Frontal cortex (tissue), 4 donors: ENCODE measurements at places on chromosomes 7 and 10.

GRCh38 chr7:55438757-55439525, 73.8 kb downstream of the LANCL2 start:
- DNase-seq: no peak

DNA sequence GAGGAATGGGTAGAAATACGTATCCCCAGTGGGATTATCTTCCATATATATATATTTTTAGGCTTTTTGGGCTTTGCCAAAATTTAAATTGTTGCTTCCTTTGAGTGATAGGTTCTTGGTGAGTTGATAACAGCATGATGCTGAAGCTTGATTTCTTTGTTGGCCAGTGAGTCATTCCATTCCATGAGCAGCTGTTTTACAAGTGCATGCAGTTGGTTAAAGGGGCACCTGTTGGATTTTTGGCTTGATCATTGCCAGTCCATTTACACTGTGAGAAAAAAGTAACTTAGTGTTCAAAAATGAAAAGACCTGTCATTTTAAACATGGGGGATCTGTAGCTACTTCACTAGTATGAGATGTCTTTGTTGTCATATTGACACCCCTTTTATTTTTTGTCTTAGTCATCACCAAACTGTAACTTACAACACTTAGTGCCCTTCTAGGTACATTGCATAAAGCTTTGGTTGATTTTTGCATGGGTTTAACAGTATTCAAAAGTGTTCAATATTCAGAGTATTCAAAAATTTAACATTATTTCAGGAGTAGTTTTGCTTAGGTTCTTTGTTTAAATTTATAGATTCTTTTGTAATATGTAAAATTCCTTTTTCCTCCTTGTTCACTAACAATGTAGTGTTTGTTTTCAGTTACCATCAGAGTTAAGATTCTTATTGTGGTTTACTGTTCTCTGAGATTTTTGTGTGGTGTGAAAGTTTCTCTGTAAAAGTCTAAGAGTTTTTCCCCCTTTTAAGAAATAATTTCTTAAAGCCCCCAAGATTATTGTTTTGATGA, 8.8 kb downstream of the AKAP9 start:
- DNase-seq: no peak

DNA sequence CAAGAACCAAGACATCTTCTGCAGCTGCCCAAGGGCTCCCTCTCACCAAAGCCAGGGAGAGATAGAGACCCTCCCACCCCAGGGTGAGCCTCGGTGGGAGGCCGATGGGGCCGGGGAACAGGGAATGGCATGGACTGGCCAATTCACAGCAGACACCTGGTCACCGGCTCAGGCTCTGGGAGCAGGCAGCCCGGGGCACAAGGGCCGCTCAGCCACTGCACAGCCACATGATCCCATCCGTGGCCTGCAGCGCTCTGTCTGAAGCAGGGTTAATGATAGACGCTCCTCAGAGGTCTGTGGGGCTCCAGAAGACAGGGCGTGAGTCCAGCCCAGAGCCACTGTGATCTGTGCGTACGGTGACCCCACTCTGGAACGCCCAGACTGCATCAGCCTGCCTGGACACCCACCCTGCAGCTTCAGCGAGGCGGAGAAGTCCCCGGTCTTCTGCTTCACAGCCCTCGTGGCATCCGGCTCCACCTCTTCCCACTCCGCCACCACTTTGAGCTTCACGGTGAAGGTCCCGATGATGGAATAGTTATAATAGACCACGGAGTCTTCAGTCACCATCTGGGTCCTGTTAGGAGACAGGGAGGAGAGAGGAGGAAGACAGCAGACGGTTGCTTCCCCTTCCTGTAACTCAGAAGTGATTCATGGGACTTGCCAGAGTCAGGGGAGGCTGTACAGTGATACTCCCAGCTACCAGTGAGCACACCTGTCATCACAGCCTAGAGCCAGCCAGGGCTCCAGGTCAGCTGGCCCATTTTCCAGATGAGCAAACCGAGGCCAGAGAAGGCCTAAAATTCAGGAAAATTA, 14.0 kb downstream of the TMEM130 start:
- DNase-seq: no peak

DNA sequence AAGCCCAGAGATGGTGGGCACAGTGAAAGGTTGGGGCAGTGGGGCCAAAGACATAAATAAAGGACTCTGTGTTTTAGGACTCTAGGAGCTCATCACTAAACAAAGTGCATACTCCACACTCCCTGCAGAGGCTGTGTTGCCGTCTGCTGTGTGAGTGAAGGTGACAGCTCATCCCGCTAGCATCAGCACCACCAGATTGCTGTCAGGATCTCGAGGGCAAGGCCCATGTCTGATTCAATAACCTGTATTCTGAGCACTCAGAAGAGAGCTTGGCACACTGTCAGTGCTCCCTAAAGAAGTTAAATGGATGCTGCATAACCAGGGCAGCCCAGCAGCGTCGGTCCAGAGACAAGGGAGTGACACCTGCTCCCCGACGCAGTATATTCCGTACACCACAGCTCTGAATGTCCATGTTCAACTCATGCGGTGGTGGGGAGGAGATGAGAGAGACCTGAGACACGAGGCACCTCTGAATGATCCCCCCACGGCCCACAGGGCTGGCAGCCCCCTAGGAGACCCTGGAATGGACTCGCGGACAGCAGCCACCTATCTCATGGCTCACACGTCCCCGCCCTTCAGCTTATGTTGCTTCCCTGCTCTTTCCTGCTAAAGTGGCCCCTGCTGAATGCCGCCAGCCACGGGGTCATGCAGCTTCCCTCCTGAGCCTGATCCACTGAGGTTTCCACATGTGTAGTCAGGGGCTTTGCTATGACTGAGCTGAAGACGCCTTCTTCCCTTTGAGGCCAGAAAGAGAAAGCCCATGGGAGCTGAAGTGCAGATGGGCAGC, 132.7 kb upstream of the KCNMA1 start:
- no peak for DNase-seq

DNA sequence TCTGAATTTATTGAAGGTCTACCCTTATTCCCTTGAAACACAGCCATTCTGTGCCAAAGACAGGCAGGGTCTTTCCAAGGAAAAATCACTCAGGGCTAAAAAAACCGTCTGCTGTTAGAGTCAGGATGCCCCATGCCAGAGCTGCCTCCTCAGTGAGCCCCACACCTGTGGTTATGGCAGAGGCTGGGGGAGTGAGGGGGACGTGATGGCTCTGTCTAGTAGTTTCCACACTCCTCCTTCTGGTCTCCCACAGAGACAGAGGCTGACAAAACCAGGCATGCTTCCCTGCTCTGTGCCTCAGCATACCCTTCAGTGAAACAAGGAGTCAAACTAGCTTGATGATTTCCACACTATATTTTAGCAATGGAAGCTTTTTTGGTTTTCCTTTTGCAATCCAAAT, 112.0 kb upstream of the AGK start:
- no peak for DNase-seq

DNA sequence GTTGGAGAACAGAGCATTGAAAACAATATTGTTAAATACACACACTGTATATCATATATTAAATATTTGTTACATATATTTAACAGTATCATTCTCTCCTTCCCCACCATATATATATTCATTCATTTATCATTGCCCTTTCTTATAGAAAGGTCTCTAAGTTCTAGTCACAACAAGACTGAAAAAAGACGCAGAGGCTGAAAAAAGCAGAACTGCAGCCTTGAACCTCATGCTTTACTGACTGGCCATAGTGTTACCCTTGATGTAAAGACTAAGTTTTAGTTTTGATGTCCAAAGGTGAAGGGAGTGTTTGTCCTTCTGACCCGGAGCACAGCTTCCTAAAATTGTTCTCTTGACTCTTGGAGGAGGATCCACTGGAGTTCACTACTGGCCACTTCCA, 247.9 kb downstream of the PTEN start:
- DNase-seq: no peak

GRCh38 chr10:6201516-6201975, 1.2 kb upstream of the PFKFB3 start:
- DNase-seq: peak; percentile 75

GRCh38 chr10:31143331-31143935, 111.8 kb upstream of the ZNF438 start:
- DNase-seq: no peak

DNA sequence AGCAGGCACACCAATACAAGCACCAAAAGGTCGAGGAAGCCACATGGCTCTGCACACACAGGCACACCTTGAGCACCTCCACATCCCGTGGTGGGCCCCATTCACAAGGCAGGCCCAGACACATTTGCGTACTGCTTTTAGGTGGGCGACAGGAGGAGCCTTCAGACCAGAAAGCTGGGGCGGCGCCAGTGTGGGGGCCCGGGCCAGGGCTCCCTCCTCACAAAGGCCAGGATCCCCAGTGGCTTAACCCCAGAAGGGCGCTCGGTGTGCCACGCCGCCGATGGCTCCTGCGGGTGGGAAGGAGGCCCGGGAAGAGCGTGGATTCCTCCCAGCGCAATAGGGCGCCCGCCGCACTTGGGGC, 2.8 kb upstream of the SMARCD3 start:
- no peak for DNase-seq

DNA sequence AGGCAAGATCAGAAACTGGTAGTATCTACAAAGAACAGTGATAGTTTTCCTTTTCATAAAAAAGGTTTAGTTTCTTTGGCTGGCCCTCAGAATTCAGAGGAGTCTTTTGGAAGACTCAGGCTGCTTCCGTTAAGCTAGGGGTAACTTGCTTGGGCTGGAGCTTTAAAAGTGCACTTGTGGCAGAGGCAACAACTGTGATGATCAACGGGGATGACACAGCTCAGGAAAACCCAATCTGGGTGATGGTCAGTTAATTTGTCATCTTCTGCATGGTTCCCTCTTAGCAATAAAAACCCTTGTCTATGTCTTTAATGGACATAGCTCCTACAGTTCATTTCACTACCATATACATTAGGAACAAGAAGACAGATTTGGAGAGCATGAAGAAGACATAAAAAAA, 46.7 kb downstream of the SGMS1 start:
- DNase-seq: no peak

GRCh38 chr10:86389441-86390193, 23.0 kb upstream of the GRID1 start:
- DNase-seq: no peak

DNA sequence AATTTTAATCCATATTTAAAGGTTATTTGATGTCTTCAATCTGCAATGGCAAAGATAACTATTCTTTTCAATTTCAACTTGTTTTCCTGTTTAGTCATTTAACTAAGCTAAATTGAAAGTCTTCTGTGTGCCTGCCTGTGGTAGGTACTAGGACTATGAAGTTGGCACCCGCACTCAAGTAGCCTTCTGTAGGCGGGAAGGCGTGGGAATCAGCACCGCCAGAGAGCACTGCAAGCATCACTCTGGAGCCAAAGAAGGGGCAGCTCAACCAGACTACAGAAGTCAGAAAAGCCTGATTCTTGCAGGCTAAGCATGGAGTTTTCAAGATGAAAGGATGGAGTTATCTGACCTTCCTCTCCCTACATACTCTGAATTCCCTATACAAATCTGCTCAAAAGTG, 269.0 kb upstream of the PHF14 start:
- no peak for DNase-seq

GRCh38 chr10:76453997-76454396, 1022.6 kb downstream of the LRMDA start:
- DNase-seq: no peak

DNA sequence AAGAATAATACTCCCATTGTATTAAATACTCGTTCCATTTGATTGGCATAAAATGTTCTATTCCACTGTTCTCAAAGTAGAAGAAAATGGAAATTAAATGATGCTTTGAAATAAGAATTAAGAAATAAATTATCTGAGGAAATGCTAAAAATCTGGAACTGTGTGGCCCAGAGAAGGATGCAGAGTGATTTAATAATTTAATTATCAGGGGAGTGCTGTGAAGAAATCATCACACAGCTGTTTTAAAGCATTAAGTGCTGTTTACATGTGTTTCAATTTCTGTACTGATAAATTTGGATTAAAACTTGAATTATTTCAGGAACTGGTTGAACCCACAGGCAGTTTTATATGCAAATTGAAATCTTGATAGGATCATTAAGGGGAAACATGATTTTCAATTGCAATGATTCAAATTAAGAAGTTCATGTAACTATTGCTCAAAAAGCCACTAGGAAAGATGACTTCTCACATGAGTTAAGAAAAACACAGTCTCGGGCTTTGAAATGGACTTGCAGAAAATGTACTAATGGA, 56.3 kb downstream of the COL28A1 start:
- no peak for DNase-seq

DNA sequence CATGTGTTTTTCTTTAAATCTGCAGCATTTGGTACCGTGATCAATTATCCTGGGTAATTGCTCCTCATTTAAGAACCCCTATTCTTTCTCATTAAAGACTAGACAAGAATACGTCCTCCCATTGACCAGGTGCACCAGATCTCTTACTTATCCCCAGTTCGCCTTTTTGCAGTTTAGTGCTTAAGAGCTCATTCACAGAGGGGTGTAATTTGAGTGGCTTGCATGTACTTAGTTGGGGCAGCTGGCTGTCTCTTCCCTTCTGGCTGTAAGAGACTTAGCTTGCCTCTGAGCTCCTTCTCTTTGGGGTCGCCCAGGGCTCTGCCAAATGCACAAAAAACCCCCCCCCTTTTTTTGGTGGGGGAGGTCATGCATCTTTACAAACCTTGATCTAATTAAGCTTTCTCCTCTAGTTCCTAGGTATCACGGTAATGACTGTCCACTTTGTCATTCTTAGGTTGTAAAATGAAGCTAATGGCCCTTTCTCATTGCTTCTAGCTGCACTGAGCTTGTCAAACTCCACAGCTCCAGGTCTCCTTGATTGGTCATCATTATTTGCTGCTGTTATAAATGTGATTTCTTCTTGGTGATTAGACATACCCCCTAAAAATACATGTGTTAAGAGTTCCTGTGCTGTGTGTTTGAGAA, 26.3 kb downstream of the GAD2 start:
- DNase-seq: no peak

DNA sequence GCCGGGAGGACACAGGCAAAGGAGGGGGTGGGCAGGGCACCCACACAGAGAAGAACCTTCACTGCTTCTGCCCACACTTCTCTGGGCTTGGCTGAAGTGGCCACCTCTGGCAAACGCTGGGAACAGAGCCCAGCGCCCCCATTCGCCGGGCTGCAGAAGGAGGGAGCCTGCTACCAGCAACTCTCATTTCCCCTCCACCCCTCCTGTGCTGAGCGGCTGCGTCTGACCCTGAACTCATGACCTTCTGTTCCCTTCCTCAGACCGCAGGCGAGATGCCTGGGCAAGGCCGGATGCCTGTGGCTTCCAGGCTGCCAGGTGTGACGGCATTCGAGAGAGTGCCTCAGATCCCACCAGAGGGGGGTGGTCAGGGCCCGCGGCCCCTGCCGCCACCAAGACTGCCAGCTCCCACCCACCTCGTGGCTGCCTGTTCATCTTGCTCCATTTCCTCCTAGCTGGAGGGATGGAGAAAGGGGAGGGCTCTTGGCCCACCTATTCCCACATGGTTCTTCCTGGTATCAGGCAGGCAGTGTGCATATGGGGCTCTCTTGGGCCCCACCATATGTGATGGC, 19.8 kb downstream of the DNAJB12 start:
- DNase-seq: no peak

GRCh38 chr7:19920705-19921104, 147.3 kb upstream of the TMEM196 start:
- no peak for DNase-seq

- DNase-seq: no peak
Measured at GRCh38 chr7:25087855-25088254, 37.2 kb downstream of the CYCS start.
